ENCODE measurements at places on chromosomes 1 and 21.

- DNase-seq = no peak
Measured at GRCh38 chr1:213244664-213245091, 193.6 kb downstream of the RPS6KC1 start.

- no peak for DNase-seq
Measured at GRCh38 chr1:94240822-94241221, 3.4 kb upstream of the ARHGAP29 start.

DNA sequence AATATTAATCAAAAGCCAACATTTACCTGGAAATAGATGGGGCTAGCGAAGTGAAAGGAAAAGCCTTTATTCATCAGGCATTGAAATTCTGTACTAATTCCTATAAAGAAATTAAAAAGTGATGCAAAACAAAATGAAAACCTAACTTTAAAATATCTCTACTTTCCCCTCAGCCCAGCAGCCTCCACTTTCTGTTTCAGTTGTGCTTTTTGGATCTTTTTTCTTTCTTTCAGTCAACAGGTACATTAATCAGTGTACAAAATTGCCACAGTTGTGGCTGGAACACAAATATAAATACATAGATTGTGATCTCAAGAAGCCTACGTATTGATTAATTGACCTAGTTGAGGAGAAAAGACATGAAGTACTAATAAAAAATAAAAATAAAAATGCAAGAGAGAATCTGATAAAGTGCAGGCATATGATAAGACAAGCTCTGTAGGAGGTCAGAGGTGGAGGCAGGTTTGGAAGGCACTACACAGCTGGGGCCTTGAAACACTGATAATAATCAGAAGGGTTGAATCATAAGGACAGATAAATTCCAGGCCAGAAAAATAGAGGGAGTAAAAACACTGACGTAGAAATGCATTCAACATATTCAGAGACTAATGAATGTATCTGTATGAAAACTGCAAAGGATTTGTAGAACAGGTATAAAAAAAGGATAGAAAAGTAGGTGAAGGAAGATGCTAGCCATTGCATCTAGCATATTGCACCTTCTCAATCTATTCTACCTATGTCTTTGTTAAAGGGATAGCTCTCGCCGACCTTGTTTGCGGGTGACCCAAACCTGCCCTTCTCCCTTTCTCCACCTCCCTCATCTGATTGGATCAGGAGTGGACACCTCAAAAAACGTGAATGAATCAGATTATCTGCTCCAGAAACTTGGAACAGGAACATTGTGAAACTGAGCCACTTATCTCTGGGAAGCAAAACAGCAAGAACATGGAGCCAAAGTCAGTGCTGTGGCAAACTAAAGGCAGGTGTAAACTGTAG, 607.8 kb upstream of the ADGRL2 start:
- DNase-seq = no peak

- no peak for DNase-seq
Measured at GRCh38 chr1:172456344-172456769, 12.5 kb upstream of the PIGC start.

DNA sequence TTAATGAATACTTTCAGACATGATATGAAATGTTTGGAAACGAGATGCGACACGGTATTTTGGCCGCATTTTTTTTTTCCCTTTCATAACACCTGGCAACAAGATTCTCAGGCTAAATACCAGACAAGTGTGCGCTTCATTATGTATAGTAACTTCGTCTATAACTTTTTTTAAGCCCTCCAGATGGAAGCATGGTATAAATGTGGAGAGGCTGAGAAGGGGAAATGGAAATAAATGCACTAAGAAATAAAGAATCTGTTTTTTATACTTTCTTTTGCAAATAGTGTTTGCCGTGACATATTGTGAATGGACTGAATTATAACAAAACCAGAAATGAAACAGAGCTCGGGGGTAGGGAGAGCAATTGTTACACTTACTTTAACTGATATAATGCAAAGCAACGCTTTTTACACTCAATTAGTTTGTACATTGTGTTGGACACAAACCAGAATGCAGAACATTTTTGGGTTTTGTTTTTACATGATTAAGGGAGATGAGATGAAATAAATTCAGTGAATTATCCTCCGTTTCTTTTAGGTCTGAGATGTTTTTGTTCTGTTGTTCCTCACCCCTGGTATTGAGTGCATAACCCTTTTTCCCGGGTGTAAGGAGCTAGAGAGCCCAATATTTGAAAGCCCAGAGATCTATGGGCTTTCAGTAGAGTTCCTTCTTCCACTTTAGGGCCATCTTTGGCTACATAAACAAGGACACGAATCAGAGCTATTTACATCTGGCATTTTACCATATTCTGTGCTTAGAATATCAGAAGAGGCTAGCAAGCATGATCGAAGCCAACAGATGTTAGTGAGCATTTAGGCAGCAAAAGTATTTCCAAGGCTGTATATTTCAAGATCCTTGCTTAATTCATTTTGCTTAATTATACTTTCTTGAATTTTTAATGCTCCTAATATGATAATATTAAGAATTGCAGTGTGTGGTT, 478.0 kb downstream of the CAMTA1 start:
- no peak for DNase-seq

- no peak for DNase-seq
Measured at GRCh38 chr1:27591622-27592021, 12.3 kb downstream of the AHDC1 start.
